KBM-7 (cell line): ENCODE measurements at places on chromosomes 13 and 19.

DNA sequence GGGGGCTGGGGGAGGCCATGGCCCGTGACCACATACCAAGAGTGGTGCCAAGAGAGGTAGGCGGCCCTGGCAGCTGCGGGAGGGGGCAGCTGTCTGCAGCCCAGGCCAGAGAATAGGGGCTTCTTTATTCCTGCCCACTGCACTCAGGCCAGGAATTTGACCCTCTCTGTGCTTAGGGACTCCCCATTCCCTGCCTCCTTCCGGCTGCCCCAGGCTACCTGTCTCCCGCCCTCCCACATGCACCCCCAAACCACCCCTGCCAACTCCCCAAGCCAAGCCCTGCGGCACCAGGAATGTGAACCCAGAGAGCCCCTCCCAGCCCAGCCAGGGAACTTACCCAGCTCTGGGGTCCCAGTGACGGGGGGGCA is 687 bp downstream of the PLEKHA4 start:
- DNase-seq, result no peak

GRCh38 chr19:34707661-34708060 is 26.4 kb upstream of the ZNF181 start:
- no peak for DNase-seq

- DNase-seq, result no peak
Measured at GRCh38 chr19:34189917-34190425, 17.7 kb downstream of the LSM14A start.

- no peak for DNase-seq
Measured at GRCh38 chr13:84405286-84405685, 523.0 kb upstream of the SLITRK1 start.

DNA sequence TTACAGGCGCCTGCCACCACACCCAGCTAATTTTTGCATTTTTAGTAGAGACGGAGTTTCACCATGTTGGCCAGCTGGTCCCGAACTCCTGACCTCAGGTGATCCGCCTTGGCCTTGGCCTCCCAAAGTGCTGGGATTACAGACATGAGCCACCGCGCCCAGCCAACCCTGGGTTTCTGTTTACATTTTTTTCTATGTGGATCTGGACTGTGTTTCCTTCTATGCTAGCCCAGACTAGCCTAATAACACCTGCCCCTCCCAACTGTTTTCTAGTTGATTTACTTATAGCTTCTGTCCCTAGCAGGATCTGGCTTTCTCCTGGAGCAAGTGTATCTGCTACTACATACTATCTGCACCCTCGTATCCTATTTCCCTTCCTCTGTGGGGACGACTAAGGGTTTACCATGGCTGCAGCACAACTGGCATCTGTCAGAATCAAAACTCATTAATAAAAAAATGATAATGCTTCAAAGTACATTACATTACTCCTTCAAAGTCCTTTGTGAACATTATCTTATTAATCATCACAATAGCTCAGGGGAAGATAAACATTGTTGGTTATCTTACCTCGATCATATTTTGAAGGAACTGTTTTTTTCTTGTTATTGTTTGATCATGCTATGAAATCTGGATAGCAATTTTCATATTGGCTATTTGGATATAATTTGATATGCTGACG is 228.3 kb downstream of the KLF5 start:
- no peak for DNase-seq

DNA sequence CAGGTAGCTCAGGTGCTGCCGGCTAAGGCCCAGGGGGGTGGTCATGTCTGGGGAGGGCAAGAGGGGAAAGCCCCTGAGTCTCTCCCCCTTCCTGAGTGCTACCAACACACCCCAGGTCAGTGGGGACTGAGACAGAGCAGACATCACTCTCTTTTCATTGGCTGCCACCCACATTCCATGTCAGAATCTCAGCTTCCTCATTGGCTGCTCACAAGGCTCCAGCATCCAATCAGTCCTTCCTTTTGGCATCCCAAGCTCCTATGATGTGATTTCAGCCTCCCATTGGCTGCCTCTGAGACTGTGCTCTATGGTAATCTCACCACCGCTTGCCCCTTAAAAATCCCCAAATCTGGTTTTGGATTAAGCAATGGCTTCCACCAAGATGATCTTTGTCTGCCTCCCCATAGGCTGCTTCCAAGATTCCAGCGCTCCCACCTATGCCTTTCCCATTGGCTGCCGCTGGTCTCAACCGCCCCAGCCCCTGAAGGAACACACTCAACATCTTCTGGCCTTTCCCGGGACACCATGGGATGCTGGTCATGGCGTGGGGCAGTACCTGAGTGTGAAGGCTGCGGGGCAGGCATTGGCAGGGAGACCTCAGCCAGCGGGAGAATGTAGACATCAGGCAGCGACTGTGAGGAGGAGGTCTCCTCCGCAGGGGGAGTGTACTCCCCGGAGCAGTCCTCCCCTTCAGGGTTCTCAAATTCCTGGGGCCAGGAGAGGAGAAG is 2.0 kb downstream of the LMTK3 start:
- DNase-seq, result no peak
